Calu3 (cell line): ENCODE measurements at places on chromosomes 1 and 21.

DNA sequence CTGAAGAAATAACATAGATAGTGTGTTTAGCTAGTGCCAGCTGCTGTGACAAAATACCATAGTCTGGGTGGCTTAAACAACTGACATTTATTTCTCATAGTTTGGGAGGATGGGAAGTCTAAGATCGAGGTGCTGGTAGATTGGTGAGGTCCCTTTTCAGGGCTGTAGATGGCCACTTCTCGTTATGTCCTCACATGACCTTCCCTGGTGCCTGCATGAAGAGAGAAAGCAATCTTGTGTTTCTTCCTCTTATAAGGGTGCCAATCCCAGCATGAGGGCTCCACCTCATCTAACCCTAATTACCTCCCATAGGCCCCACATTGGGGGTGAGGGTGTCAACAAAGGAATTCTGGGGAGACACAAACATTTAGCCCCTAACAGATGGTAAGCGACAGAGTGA lies 9.3 kb downstream of the MTARC2 start:
- H3K36me3 ChIP-seq, result no peaks in the 10 kb centered on the region
- no peaks in the 10 kb centered on the region for H3K27me3 ChIP-seq
- DNase-seq, result no peak
- H3K4me3 ChIP-seq, result no peak overlapping the region
- H3K27ac ChIP-seq, result no peak overlapping the region

- DNase-seq, result peak; percentile 79
- H3K4me1 ChIP-seq, result peaks cover 12% of the 10 kb centered on the region
These were observed 99.4 kb downstream of the KCNJ15 start for GRCh38 chr21:38355992-38356781.

- DNase-seq, result no peak
- no peaks in the 10 kb centered on the region for H3K27me3 ChIP-seq
- H3K36me3 ChIP-seq, result no peaks in the 10 kb centered on the region
- no peak overlapping the region for H3K4me3 ChIP-seq
- H3K4me1 ChIP-seq, result peaks cover 20% of the 10 kb centered on the region
These were observed 145.6 kb downstream of the ZBTB18 start for GRCh38 chr1:244196571-244197285.

GRCh38 chr1:158145173-158145719 lies 35.4 kb upstream of the CD1D start:
- no peak overlapping the region for H3K4me3 ChIP-seq
- DNase-seq, result peak; percentile 67
- peaks cover 37% of the 10 kb centered on the region for H3K27me3 ChIP-seq
- no peak overlapping the region for H3K27ac ChIP-seq
- peaks cover 14% of the 10 kb centered on the region for H3K4me1 ChIP-seq
- no peaks in the 10 kb centered on the region for H3K36me3 ChIP-seq

- no peak overlapping the region for H3K4me3 ChIP-seq
- DNase-seq, result no peak
- no peaks in the 10 kb centered on the region for H3K4me1 ChIP-seq
- no peak overlapping the region for H3K27ac ChIP-seq
- H3K27me3 ChIP-seq, result no peaks in the 10 kb centered on the region
- no peaks in the 10 kb centered on the region for H3K36me3 ChIP-seq
These were observed 5.7 kb downstream of the AGMAT start for GRCh38 chr1:15578921-15579682.
